Activated naive CD4-positive, alpha-beta T cell (primary cell): ENCODE measurements at places on chromosomes 2 and 18.
A peak's percentile ranks its signal among the peaks of the same experiment; 100 is the strongest.

DNA sequence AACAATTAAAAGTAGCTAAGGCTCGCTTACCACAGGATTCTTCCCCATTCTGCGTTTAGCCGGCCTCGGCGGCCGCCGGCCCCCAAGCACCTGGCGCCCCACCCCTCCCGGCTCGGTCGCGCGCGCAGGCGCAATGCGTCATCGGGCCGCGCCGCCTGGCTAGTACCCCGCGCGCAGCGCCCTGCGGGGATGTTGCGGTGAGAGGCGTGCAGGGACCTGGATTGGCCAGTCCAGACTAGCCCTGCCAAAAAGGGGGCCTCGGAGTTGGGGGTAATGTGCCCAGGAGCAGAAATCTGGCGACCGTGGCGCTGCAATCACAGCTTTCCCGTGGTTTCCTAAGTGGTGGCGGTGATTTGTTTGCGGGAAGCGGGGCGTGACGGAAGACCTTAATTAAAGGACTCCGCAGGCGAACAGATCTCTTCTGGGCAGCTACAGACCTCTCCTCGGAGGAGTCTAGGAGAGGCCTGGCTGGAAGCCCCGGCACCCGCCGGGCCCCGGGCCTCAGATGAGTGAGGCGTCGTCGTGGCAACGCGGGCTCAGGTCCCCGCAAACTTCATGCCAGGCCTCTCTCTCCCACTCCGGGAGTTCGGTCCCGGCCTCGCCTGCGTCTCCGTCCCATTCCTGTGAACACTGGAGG, 606 bp downstream of the TMEM237 start:
- DNase-seq, result peak; percentile 74

DNA sequence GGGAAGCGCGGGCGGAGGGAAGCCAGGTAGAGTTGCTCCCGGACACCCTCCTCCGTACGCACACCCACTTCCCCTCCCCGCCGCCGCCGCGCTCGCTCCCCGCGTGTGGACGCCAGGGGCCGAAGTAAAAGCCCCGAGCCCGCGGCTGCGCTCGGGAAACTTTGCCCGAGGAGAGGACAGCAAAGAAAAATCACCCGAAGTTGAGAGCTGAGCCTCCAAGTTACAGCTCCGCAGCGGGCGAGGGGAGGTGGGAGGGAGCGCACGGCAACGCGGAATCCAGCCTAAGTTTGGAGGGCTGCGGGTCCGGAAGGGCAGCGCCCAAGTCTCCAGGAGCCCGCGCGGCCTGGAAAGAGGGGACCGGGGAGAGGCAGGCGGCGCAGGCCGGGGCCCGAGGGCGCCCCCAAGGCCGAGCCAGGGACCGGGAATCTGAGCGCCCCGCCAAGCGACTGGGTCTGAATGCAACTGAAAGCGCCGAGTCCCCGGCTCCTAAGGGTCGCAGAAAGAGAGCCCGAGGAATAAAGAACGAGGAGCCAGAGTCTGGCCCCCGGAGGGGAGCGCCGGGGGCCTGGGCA, 706 bp upstream of the BCL11A start:
- no peak for DNase-seq

- DNase-seq, result no peak
Measured at GRCh38 chr18:9726175-9726574, 18.1 kb downstream of the RAB31 start.

DNA sequence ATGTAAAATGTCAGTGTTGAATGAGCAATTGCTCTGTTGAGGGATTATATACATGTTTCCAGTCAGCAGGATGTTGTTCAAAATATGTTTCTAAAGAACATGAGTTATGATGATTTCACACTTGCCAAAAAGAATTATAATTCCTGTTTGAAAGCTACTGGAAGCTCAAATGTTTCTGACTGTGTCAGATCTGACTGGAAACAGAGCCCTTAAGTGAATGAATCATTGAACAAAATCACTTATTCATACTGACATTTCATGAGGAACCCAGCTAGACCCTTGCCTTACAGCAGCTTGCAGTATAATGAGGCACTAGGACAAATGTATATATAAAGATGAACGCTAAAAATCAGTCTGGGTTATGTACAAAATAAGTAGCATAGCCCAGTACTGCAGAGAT, 35.4 kb upstream of the ITGAV start:
- no peak for DNase-seq

GRCh38 chr2:68562934-68563333, 80.4 kb upstream of the PROKR1 start:
- DNase-seq, result no peak
